ENCODE measurements at places on chromosomes 13 and 19. TPM values are rescaled to one million over a fixed set of nuclear protein-coding genes. Genes with fewer than 3 reads are reported as not detected.

- peak; percentile 55 for DNase-seq
- no peaks in the 10 kb centered on the region for H3K27me3 ChIP-seq
- H3K4me1 ChIP-seq, result peaks cover 19% of the 10 kb centered on the region
- no peak overlapping the region for H3K27ac ChIP-seq
Measured at GRCh38 chr19:44653977-44654774, 10.5 kb downstream of the PVR start.

GRCh38 chr19:54002495-54003315, 11.3 kb downstream of the CACNG6 start:
- H3K4me1 ChIP-seq, result no peaks in the 10 kb centered on the region
- H3K27me3 ChIP-seq, result peaks cover 3% of the 10 kb centered on the region
- H3K36me3 ChIP-seq, result no peaks in the 10 kb centered on the region
- no peak overlapping the region for H3K27ac ChIP-seq

Gene ACP5
- total RNA-seq, result 30.5 TPM

Gene ACP7
- 0.05 TPM for total RNA-seq

DNA sequence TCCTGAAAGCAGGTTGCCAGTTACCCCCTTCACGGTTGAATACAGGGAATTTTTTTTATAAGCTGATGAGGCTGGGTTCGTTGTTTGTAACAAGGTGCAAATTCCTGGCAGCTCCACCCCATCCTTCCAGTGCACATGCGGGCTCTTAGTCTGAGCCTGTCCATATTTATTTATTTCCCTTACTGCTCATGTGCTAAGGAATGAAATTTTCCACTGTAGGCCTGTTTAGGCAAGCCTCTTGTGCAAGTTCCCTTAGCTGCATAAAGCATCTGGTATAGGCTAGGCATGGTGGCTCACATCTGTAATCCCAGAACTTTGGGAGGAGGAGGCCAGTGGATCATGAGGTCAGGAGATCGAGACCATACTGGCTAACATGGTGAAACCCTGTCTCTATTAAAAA, 560.9 kb upstream of the PCDH9 start:
- H3K27ac ChIP-seq, result no peak overlapping the region
- DNase-seq, result no peak
- H3K36me3 ChIP-seq, result no peaks in the 10 kb centered on the region
- no peaks in the 10 kb centered on the region for H3K27me3 ChIP-seq
- H3K4me1 ChIP-seq, result no peaks in the 10 kb centered on the region
- H3K4me3 ChIP-seq, result no peak overlapping the region

DNA sequence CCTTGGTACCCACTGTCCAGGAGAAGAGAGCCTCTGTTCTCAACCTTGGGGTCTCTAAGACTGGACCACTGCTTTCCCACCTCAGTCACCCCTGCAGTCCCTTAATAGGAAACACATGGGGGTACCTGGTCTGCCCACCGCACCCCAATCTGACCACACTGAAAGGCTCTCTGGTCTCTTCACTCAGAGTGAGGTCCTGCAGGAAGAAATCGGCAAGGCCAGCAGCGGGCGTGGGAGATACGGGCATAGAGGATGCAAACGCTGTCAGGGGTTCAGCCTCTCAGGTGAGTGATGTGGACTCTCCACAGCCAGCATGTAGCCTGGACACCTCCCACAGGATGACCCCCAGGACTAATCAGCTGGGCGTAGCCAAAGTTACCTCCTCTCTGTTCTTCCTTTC, 3.5 kb downstream of the SIGLEC9 start:
- DNase-seq, result no peak
- no peaks in the 10 kb centered on the region for H3K36me3 ChIP-seq
- H3K27me3 ChIP-seq, result no peaks in the 10 kb centered on the region
- H3K4me3 ChIP-seq, result no peak overlapping the region
- H3K4me1 ChIP-seq, result no peaks in the 10 kb centered on the region

DNA sequence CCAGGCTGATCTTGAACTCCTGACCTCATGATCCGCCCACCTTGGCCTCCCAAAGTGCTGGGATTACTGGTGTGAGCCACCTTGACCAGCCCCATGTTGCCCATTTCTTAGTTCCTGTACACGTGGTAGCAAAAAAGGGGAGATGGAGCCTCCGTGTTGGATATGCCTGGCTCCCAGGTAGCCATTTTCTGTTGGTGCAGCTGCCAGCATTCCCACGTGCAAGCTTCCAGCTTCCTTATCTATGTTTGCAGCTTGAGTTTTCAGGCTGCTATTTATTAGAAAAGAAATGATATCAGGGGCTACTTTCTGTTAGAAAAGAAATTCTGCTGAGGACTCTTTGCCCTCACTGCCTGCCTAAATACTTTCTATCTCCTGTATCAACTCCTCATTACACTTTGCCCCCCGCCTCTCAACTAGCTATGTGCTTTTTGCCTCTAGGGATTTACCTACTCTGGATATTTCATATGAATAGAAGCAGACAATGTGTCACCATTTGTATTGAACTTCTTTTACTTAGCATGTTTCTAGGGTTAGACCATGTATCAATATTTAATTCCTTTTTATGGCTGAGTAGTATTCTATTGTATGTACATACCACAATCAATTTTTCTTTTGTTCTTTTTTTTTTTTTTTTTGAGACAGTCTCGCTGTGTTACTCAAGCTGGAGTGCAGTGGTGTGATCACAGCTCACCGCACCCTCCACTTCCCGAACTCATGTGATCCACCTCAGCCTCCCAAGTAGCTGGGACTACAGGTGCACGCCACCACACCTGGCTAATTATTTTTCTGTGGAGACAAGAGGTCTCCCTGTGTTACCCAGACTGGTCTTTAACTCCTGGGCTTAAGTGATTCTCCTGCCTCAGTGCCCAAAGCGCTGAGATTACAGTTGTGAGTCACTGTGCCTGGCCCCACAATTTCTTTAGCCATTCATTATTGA, 3.4 kb upstream of the TMED1 start:
- H3K27me3 ChIP-seq, result no peaks in the 10 kb centered on the region
- no peak overlapping the region for H3K27ac ChIP-seq
- no peaks in the 10 kb centered on the region for H3K36me3 ChIP-seq
- DNase-seq, result no peak
- no peak overlapping the region for H3K4me3 ChIP-seq

GRCh38 chr13:38849315-38849714, 141.3 kb downstream of the STOML3 start:
- no peak for DNase-seq
- no peaks in the 10 kb centered on the region for H3K36me3 ChIP-seq
- peaks cover 3% of the 10 kb centered on the region for H3K4me1 ChIP-seq
- no peaks in the 10 kb centered on the region for H3K27me3 ChIP-seq
- H3K4me3 ChIP-seq, result no peak overlapping the region

DNA sequence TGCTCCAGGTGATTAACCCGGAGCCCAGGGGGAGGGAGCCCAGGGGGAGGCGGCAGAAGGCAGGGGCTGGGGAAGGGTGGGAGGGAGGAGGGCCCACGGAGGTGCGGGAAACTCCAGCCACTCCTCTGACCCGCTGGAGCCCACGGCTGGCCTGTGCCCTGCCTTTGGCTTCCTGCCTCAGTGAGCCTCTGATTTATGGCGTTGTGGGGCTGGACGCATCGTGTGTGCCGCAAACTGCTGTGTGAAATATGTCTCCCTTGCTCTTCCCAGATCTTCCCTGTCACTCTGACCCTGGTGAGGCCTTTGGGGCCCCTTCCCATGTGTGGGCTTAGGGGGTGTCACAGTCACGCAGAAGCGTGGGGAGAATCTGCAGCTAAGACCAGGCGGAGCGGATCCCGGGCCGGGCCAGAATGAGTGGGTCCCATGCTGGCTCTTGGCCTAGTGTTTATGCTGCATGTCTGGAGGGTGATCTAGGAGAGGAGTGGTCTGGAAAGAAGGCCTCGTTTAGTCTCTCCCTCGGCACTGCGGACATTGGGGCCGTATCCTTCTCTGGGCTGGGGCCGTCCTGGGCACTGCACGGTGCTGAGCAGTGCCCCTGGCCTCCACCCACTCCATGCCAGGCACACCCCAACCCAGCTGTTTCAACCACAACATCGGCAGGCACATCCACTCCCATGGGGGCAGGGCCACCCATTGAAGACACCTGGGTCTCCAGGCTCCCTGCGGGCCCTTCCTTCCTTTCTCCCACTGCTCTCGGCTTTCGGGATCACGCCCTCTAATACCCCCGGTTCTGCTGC, 123.0 kb downstream of the KDM4B start:
- H3K4me3 ChIP-seq, result no peak overlapping the region
- no peaks in the 10 kb centered on the region for H3K4me1 ChIP-seq
- no peak for DNase-seq
- no peaks in the 10 kb centered on the region for H3K36me3 ChIP-seq
- H3K27ac ChIP-seq, result no peak overlapping the region

DNA sequence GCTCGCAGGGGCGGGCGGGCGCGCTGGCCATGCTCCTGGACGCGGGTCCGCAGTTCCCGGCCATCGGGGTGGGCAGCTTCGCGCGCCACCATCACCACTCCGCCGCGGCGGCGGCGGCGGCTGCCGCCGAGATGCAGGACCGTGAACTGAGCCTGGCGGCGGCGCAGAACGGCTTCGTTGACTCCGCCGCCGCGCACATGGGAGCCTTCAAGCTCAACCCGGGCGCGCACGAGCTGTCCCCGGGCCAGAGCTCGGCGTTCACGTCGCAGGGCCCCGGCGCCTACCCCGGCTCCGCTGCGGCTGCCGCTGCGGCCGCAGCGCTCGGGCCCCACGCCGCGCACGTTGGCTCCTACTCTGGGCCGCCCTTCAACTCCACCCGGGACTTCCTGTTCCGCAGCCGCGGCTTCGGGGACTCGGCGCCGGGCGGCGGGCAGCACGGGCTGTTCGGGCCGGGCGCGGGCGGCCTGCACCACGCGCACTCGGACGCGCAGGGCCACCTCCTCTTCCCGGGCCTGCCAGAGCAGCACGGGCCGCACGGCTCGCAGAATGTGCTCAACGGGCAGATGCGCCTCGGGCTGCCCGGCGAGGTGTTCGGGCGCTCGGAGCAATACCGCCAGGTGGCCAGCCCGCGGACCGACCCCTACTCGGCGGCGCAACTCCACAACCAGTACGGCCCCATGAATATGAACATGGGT, 599 bp downstream of the ZIC2 start:
- peaks cover 20% of the 10 kb centered on the region for H3K27me3 ChIP-seq
- no peaks in the 10 kb centered on the region for H3K36me3 ChIP-seq
- no peak overlapping the region for H3K4me3 ChIP-seq
- no peak overlapping the region for H3K27ac ChIP-seq

DNA sequence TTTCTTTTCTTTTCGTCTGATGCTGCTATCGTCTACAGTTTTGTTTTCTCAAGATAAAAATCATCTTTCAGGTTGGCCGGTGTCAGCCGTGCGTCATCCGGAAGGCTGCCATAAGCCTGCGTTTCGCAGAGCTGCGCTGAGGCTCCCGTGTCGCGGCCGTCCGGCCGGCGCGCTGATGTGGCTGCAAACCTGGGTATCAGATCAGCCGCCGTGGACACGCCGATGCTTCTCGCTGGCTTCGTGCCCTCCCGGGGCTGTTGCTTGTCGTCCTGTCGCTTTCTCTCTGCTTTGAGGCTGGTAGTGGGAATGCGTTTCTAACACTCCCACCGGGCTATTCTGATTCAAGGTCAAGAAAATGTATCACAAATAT, 45.9 kb upstream of the TFDP1 start:
- no peaks in the 10 kb centered on the region for H3K4me1 ChIP-seq
- no peak overlapping the region for H3K27ac ChIP-seq
- H3K27me3 ChIP-seq, result no peaks in the 10 kb centered on the region
- H3K36me3 ChIP-seq, result no peaks in the 10 kb centered on the region
- DNase-seq, result no peak

DNA sequence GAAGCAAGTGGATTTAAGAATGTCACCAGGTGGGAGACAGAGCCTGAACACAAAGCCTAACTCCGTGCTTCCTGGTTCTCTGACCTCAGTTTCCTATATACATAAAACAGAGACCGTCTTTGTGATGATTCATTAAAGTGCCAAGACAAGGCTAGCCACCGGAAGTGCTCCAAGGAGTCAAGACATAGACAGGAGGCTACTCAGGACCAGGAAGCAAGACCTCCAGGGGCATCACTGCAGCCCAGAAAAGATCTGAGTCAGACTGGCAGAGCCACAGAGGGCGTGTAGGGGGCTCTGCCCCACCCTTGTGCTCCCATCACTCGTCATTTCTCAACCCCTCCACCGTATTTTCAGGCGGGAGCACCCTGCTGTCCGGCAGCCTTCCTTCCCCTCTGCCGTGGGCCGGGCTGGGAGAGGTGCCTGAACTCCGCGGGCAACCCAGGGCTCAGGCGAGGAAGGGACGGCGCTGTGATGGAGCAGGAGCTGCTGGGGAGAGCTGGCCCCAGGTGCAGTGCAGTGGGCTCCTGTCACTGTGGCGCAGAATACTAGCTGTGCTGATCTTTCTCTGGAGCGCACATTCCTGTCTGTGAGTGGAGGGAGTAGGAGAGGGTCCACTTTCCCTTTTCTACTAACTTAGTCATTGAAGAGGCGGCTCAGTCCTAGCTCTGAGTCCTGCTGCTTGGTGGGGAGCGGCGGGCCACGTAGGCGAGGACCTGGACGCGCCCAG, 134.7 kb upstream of the GPR12 start:
- H3K27me3 ChIP-seq, result peaks cover 4% of the 10 kb centered on the region
- no peak overlapping the region for H3K4me3 ChIP-seq
- H3K4me1 ChIP-seq, result no peaks in the 10 kb centered on the region
- H3K36me3 ChIP-seq, result no peaks in the 10 kb centered on the region
- DNase-seq, result no peak

Gene ZNF667
- total RNA-seq, result 1.3 TPM

DNA sequence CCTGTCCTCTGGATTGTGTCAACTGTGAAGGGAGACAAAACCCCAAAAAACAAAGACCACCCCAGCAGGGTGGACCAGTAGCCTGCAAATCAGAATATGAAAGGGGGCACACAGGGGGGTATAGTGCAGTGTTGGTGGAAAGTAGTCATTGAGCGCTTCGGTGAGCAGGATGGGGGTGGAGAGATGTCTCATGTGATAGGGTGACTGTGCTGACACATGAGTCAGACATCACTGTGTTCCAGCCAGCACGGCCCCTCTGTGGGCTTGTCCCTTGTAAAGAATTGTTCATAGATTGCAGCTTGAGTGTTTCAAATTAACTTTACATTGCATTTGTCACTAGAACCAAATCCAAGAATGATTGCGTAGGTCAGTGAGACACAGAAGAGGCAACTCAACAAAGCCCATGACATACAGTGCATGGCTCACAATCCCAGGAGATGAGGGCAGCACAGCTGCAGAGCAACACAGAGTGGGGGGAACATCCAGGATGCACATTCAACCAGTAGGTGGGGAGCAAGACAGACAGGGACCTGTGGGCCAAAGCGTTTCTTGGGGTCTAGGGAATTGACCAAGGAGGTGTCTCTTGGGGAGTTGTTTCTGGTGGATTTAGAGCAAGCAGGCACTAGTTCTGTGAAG, 7.5 kb downstream of the ZNF440 start:
- H3K4me3 ChIP-seq, result no peak overlapping the region
- H3K27me3 ChIP-seq, result no peaks in the 10 kb centered on the region
- H3K4me1 ChIP-seq, result no peaks in the 10 kb centered on the region
- no peak overlapping the region for H3K27ac ChIP-seq
- no peak for DNase-seq

All from liver (tissue), 10 donors.